ENCODE measurements at places on chromosomes 16 and 17.

DNA sequence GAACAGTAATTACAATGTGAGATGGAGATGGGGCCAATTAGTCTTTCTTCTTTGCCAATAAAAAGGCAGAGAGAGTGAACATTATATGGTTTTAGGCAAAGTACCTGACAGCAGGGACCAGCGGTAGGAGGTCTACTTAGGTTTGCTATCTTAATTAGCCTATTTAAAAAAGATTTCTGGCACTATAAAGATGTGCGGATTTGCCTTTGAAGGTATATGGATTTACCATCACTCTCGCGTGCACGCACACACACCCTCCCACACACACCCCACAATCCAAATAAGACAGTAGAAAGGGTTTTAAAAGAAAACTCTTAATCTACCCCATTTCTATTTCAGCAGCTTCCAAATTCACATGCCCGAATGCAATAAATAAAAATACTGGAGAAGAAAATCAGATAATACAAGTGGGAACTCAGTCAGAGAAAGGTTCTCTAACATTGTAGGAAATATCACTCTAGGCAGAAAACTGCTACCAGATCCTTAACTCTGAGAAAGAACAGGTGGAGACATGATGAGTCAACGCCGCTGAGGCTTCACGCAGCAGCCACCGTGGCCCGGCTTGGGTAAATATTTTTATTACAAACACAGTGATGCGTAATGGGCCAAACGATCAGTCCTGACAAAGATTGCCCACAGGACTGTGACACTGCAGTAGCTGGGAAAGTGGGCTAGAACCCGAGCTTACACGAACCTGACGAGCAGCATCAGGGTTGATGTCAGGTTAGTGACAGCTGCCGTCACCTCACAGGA is 66.6 kb upstream of the AXIN2 start:
- no peak for DNase-seq

- DNase-seq, result no peak
These were observed 35.4 kb downstream of the NXPH3 start for GRCh38 chr17:49610883-49611584.

- no peak for DNase-seq
These were observed 435.0 kb upstream of the KIF2B start for GRCh38 chr17:53387745-53388144.

DNA sequence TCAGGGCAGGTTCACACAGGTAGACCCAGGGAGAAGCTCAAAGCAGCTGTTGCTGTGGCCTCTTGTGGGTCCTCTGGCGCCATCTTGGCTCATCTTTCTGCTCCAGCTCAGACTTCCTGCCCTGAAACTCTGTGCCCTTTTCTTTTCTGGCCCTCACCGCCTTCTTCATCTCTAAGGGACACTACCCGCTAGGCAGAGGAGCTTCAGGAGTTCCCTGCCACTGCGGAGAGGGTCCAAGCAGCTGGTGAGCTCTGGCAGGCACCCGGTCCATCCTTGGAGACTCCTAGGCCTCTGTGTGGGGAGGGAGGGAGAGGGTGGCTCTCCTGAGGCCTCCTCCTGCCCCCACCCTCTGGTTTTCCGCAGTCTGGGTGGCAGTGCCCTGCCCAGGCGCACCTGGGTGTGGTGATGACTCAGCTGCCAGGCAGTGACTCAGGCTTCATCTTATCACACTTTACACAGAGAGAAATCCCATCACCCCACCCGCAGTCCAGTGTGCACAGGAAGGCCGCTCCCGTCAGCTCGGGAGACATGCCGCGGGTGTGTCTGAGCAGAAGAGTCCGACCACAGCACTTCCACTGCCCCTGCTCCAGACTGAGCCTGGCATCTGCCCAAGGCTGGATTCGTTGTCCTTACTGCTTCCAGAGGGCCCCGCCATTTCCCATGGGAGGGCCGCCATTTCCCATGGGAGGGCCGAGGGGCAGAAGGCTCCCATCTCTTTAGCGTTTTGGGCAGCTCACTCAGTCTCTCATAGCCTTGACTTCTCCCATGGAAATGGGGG is 7.3 kb downstream of the NT5C start:
- DNase-seq, result peak; percentile 51

GRCh38 chr16:19991614-19992013 is 82.1 kb downstream of the GPR139 start:
- DNase-seq, result no peak

GRCh38 chr16:2464333-2464732 is 4.4 kb downstream of the TEDC2 start:
- no peak for DNase-seq

DNA sequence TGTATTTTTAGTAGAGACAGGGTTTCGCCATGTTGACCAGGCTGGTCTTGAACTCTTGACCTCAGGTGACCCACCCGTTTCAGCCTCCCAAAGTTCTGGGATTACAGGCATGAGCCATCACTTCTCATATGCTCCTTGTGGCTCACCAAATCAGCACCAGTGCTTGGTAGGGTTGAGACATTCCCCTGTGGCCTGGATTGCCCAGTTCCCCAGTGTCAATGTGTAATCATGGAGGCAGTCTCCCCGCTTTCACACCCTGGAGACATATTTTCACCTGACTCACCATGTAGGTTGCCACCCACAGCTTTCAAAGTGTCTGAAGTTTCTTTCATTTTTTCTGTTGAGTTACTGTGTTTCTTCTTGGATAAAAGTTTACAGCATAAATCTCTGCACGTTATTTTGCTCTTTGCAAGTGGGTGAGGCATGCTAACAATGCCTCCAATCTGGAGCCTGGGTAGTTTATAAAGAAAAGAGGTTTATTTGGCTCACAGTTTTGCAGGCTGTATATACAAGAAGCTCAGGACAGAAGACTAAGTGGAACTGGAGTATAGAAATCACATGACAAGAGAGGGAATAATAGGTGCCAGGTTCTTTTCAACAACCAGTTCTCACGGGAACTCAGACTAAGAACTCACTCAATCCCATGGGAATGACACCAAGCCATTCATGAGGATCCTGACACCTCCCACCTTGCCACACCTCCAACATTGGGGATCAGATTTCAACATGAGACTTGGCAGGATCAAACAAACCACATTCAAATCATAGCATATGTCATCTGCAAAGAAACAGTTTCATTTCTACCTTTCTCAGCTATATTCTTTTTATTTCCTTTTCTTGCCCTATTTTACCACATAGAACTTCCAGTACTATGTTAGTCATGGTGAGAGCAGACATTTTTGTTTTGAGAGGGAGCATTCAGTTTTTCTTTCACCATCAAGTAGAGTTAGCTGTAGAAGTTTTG is 113.2 kb downstream of the PHKB start:
- no peak for DNase-seq

GRCh38 chr16:3525951-3526350 is 25.1 kb downstream of the CLUAP1 start:
- no peak for DNase-seq

DNA sequence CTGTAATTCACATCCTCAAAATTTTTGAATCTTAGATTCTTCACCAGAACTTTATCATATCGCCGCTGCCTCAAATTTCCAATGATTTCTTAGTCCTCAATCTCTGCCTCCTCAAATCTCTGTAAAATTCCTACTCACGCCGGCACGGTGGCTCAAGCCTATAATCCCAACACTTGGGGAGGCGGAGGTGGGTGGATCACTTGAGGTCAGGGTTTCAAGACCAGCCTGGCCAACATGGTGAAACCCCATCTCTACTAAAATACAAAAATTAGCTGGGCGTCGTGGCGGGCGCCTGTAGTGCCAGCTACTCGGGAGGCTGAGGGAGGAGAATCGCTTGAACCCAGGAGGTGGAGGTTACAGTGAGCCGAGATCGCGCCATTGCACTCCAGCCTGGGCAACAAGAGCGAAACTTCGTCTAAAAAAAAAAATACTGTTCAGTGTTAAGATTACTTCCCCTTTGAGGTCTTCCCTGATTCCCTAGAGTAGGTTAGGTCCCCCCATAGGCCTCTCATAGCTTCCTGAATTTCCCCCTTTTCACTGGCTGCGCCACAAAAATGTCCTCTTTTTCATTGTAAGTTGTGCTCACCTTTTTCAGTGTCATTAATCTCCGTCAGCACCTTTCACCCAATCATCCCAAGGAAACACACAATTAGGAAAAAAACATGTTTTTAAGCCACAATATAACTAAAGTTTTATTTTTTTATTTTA is 919 bp upstream of the CBX1 start:
- DNase-seq, result no peak

DNA sequence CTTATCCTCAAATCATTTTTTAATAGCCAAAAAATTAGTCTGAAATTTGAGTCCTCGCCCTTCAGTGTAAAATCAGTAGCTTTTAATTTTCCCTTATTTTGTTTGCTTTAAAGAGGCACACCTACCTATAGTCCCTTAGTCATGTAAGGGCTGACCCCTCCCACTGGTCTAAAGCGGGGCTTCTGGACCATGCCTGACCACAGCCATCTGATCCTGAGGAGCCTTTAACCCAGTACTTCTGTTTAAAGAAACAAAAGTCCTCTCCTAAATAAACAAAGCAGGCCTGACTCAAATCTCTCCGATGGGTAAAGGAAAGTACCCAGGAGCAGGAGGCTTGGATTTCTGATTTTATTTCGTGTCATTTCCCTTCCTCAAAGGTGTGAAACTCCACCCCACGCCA is 92.0 kb upstream of the CCL2 start:
- no peak for DNase-seq

DNA sequence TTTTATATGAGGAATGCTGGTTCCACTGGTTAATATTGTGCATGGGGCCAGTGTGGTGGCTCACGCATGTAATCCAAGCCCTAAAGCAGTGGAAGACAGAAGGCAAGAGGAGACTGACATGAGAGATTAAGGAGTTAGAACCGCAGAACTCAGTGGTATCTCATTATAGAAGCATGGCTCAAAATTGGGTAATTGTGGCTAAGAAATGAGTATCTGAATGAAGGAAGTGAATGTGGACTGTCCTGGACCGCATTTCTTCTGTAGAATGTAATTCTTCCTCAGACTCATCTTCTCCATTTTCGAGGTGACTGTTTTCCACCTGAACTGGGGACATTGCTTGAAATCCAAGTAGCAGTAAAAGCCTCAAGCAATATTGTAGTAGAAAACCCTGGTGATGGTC is 42.6 kb upstream of the CDR2 start:
- DNase-seq, result no peak

DNA sequence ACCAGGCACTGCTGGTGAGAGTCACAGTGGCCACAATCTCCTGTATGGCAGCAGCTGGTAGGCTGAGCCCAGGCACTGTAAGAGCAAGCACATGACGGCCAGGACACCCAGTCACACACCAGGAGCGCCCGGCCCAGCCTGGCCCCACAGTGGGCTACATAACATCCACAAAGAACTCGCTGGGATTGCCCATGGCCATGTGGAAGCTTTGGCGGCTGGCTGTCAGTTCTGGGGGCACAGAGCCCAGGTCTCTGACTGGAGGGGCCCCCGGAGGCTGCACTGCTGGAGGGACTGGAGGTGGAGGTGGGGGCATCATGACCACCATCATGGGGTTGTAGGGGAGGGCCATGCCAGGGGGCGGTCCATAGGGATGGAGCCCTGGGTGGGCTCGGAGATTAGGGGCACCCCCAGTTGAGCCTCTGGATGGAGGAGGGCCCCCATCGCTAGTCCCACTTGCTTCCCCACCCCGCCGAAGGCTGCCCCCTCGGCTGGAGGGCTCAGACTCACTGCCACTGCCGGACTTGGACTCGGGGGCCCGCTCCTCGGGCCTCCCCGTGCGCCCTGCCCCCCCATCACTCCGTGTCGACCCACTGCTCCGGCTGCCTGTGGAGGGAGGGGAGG is 6.1 kb downstream of the ACADVL start:
- no peak for DNase-seq

DNA sequence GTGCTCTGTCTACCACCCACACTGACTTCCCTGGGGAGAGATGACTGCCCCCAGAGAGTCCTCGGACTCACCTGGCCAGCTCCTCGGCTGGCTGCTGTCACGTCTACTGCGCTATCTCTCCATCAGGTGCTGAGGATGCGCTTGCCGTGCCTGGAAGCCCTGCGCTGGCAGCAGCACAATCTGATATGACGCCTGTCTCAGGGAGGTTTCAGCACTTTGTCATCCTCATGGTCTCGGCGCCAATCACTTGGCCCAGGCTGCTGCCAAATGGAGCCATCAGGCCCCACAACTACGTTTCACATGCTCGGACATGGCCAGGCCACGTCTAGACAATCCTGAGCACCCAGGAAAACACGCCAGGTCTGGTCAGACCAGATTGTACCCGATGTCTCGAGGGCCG is 46.7 kb downstream of the FOXL1 start:
- DNase-seq, result no peak

DNA sequence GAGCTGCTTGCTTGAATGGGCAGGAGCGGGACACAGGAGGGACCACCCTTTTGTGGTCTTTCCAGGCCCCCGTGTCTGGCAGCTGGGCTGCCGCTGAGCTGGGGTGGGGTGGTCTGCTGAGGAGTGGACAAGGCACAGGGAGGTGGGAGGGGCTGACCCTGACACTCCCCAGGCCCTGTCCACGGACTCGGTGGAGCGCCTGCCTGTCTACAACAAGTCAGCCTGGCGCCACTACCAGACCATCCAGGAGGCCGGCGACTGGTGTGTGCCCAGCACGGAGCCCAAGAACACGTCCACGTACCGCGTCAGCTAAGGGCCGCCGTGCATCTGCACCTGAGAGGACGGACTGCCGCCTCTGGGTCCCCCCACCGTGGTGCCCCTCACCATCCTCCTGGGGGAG is 14.6 kb downstream of the PDK2 start:
- no peak for DNase-seq

DNA sequence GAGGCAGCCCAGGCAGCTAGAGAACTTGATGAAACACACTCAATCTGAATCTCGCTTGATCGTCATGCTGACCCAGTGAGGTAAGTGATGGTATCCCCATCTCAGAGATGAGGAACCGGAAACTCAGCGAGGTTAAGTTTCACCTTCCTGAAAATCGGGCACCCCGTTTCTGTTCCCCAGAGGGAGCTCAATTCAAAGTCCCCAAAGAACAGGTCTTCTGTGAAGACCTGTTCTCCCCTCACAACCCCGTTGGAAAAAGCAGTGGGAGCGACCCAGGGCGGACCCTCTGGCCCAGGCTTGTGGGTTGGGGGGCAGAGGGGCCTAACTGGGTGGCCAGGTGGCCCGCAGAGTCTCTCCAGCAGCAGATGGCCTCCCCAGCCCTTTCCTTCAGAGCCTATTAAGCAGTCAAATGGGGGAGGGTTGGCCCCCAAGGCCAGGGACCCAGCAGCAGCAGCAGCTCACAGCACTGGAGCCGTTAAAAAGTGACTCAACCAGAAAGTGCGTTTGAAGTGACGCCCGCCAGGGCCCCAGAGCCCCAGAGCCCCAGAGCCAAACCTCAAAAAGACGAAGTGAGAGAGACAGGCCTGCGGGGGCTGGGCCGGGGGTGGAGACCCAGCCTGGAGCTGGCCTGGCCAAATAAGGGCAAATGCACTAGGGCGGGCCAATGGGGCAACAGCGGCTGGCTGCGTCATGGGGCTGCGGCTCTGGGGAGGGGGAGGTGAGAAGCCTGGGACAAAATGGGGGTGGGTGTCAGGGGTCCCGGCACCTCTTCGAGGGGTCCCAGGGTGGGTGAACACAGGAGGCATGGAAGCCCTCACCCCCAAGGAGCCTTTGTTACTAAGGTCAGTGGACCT is 9.2 kb upstream of the TSPOAP1 start:
- DNase-seq, result peak; percentile 84

DNA sequence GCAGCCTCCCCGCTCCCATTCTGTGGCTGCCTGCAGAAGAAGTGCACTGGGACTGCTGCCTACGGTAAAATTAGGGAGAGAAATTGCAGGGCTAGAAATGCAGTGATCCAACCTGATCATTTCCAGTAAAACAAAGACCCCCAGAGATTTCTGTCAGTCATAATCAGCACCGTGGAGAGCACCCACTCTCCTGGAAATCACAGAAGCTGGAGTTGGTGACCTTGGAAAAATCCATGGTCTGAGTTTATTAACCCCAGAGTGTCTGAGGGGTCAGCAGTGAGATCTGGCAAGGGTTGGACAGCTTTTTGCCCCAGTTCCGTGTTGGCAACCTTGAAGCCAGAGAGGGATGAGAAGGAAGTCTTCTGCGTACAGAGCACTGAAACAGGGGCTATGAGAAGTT is 7.8 kb downstream of the SYCE1L start:
- no peak for DNase-seq

All from femur (tissue), 1 donor.